SW480 (cell line): ENCODE measurements at places on chromosomes 11 and 22.

- DNase-seq = no peak
These were observed 32.7 kb downstream of the RIBC2 start for GRCh38 chr22:45446216-45446615.

DNA sequence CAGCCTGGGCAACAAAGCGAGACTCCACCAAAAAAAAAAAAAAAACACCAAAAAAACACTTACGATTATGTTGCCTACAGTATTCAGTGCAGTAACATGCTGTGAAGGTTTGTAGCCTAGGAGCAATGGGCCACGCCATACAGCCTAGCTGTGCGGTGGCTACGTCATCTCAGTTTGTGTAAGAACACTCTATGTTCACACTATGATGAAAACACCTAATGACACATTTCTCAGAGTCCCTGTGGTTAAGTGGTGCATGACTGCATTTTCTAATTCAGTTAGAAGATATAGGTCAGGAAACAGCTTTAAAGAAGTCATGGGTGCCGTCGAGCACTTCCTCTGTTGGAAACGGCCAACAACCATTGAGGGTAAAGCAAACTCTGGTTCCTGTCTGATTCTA lies 75.7 kb upstream of the ANO1 start:
- no peak for DNase-seq

DNA sequence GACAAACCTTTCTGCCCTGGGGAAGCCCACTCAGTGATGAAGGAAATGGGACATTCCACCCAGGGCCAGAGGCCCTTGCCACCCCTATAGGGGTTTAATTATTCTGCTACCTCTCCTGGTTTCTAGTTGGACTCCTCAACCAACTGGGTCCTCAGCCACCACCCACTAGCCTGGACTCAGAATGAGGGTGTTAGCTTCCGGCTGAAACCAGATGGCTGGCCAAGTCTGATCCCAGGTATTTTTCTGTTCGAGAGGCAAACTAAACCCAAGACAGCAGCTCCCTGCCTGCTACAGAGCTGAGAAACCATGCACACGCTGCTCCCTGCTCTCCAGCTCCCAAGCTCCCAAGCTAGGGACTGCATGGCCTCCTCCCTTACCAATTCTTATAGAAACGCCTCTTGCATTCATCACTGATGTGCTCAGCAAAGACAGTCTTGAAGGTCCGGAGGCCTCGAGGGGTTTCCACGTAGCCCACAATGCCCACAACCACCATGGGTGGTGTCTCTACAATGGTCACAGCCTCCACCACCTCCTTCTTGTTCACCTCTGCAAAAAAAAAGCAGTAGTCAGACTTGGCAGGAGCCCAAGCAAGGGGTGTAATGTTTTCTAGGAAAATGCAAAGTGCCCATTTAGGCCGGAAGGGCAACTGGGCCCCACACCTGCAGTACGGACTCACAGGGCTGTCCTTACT lies 2.2 kb downstream of the RPL3 start:
- DNase-seq = no peak

GRCh38 chr11:50074161-50074560 lies 41.5 kb downstream of the OR4C45 start:
- no peak for DNase-seq

GRCh38 chr11:12067796-12068357 lies 42.5 kb upstream of the MICAL2 start:
- DNase-seq = no peak

DNA sequence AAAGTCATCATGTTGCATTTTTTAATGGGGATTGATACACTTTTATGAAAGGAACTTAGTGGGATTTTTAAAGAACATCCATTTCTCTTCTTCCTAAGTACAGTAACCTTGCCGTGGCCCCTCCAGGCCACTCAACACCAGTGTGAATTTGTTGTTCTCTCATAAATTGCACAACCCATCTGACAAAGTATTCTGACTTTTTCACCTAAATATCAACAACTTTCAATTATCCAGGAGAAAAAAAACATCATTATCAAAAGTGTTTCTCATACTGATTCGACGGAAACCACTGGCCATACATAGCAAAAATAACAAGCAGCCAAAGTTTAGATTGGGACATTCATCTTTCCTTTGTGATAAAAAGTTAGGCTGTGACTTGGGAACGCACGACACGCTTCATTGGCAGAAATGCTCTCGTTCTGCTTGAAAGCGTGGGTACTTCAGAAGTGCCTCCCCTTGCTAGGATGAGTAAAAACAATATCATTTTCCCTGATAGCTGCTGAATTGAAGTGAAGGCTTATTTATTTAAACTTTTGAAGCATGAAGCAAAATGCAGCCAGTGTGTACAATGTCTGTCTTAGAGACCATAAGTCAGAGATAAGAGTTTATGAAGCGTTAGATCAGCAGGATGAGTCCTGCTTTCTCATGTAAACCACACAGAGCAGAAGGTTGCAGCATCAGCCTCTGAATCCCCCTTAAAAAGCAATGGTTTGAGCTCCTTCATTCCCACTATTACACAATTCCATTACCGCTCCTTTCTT lies 20.6 kb upstream of the EIF3M start:
- no peak for DNase-seq

- DNase-seq = no peak
These were observed at the start of gene TBX1 for GRCh38 chr22:19760058-19760950. TBX1 (plus strand) TSS chr22:19760778; CDS start chr22:19760844, 66 bp downstream.

DNA sequence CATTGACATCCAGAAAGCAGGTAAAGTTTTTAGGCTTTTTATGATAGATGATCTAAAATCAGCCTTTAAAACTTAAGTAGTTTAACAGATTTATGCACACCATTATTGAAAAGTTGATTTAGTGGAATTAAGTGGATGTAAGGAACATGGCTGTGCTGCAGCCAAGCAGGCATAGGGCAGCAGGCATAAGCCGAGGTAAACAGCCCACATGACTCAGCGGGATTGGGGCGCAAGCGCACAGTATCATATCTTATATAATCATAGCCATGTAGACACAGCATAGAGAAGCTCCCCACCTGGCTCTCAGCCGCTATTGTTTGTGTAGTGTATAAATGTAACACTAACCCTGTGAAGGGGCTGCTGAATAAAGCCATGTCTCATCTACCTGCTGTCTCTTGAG lies 157.5 kb downstream of the WNT11 start:
- DNase-seq = no peak

GRCh38 chr22:45026511-45026910 lies 16.7 kb upstream of the PHF21B start:
- DNase-seq = no peak

GRCh38 chr22:27835446-27835845 lies 33.9 kb upstream of the MN1 start:
- no peak for DNase-seq

GRCh38 chr11:64647019-64647779 lies 56.2 kb downstream of the SLC22A12 start:
- DNase-seq = no peak

GRCh38 chr11:58757439-58757838 lies 25.7 kb upstream of the GLYAT start:
- no peak for DNase-seq

- no peak for DNase-seq
These were observed 521.9 kb downstream of the INSC start for GRCh38 chr11:15636521-15637089.

DNA sequence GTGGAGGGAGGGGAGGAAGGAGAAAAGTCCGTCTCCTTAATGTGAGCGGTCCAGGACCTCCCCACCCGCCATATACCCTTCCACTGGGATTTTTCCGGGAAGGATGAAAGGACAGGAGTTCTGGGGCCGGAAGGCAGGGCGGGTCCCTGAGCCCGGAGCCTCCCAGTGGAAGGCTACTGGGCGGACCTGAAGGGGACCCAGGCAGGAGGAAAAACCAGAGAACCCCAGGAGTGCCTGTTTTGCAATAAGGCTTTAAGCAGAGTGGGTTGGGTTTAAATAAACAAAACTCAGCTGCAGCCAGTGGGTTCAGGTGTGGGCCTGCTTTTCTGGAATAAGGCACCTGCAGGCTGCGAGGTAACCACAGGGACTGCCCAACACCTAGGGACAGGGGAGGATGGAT lies 1.7 kb upstream of the CELSR1 start:
- DNase-seq = no peak

DNA sequence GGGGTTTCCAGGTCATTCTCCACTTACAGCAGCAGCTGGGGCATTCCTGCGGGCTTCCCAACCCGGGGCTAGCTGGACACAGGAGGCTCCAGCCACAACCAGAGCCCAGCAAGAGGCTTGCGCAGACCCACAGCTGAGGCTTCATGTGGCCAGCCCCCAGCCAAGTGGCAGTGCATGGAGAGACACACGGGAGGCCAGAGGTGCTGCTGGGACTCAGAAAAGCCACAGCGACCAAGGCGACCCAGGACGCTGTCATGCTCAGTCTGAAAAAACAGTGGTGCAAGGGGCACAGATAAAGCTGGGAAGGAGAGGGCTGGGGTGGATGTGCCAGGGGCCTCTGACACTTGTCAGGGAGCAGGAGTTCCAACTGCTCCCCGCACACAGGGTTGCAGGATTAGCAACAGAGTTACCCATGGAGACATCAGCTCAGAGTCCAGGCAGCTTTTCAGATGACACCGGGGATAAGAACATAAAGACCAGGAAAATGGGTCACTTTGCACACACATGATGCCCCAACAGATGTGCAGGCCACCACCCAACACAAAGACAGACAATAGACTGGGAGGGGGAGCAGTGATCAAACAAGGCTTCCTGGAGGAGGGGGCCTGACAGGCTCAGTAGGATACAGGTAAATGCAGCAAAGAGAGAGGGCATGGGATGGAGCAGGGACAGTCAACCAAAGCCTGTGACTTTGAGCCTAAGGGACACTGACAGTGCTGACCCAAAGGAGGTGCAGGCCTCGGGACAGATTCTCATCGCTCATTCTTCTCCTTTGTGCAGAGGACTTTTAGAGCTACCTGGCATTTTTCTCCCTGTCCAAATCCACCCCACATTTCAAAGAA lies 6.9 kb upstream of the NEAT1 start:
- DNase-seq = no peak

DNA sequence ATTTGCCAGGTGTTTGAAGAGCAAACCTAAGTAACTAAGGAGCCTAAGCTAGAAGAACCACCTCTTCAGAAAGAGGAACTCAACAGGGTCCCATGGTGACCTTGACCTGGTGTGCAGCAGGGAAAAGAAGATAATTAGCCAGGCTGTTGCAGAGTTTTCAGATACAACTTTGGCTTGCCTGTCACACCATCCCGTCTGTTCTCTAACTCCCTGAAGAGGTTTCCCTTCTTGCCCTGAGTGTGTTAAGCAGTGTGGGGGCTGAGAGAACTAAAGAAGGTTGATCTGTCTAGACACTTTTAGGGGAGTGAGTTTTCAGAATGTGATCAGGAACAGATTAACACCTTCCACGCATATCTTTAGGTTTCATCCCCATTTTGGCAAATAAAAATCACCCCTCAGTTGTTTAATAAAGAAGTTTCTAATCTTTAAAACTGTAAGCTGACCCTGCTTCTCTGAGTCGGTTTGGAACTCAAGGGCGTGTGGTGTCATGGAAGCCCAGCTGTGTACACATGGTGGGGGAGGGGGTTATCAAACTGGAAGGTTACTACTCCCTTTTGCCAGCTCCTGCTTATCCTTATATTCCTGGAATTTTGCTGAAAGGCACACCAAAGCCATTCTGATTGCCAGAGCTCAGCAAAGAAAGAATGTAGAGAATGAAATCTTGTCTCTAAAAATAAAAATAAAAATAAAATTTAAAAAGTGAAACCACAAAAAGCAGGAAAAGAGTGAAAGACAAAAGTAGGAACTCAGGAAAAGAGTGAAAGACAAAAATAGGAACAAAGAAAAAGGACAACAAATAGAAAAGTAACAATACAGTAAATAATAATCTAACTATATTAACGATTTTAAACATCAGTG lies 70.2 kb downstream of the DBX1 start:
- no peak for DNase-seq

- no peak for DNase-seq
These were observed 11.8 kb downstream of the PIM3 start for GRCh38 chr22:49972163-49973017.

DNA sequence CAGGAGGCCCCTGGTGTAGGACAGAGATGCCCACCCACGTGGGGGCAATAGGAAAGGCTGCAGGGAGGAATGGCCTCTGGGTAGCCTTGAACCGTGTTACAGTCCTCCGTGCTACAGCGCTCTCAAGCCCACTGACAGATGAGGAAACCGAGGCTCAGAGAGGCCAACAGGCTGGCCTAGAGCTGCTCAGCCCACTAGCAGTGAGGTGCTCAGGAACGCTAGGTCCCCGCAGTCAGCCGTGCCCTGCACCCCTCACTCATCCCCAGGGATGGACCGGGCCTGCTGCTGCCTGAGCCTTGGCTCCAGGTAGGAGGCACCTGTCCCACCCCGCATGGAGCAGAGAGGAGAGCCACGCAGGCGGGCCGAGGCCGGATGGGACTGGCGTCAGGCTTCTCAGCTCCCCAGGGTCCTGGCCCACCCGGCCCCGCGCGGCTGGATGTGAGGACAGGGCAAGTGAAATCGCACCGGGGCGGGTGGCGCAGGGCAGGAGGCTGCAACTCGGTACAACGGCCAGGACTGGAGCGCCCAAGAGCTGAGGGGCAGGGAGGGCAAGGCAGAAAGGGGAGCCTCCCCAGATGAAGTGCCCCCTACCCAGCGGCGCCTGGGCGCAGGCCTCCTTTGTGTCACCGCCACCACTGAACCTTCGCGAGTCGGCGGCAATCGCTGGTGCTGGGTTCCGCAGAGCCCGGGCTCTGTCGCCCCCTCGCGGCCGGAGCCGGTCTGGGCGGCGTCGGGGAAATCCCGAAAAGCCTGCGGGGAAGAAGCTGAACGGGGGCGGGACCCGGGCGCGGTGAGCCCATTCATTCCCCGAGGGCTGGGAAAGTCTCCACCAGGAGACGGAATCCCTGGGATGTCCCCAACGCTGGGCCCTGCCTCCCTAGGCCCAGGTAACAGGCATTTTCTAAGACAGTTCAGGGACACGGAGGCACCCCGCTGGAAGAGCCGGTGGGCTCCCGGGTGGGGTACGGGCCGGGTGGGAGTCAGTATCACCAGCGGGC lies 8.4 kb upstream of the SLC2A11 start:
- DNase-seq = peak; percentile 62

- no peak for DNase-seq
These were observed 556 bp downstream of the CDCA5 start for GRCh38 chr11:65083134-65083833.

DNA sequence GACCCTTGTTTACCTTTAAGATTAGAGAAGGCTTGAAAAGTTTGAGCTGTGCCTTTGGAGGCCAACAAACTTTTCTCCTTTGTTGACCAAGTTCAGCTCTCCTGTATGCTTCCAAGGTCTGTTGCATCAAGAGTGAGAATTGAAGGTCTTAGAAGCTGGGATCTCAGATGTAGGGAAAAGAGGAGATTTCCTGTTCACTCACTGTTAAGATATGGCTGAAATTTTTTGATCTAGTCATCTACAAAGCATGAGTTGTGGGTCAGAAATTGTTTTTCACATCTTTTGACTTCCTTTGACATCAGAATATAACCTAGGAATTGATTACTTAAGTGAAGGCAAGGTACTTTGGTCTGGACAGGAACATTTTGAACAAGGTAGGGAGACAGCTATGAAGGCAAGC lies 12.1 kb downstream of the OR51B4 start:
- DNase-seq = no peak

GRCh38 chr22:48744283-48744641 lies 1083.4 kb downstream of the BRD1 start:
- DNase-seq = no peak
